GM10248 (cell line): ENCODE measurements at places on chromosomes 16 and 17.

DNA sequence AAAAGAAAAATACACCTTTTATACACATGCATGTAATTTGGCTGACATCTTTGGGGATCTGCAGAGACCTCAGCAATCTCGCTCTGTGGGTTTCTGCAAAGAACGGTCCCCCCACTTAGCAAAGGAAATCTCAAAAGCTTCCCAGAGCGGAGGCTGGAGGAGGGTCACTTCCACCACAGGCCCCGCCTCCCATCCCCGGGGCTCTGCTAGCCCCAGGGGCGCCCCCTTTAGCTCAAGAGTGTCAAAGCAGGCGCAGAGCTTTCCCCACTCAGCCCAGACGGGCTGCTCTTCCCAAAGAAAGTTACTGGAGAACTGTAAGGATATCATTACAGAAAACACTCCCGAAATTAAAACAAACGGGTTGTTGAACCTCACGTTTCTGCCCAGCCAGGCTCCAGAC lies 11.4 kb downstream of the SLC13A5 start:
- DNase-seq, result peak; percentile 78

DNA sequence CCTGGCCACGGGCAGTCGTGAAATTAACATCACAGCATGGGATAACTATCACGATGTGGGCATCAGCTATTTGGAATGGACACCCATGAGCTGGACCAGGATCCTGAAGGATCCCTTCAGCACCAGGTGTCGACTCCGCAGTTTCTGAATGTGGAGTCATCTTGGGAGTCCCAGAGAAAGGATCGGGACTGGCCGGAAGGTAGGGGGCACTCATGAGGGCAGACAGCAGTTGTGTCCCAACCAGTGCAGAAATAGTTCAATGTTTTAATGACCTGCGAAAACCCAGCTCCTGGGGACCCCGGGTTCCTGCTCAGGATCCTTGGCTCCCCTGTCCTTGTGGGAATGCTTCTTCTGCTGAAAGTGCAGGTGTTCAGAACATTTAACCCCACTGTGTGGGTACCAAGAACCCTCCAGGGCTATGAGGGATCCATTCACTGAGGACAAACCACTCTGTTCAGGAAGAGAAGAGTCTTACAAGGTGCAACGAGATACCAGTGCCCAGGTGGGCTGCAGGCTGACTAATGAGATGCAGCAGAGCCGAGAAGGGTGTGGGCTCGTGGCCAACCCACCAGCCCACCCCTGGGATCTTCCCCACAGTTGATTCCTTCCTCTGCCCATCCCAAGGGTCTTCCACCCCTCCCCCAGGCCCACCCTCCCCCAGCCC lies 154.8 kb downstream of the SALL1 start:
- DNase-seq, result no peak

- DNase-seq, result no peak
These were observed 74.8 kb upstream of the SALL1 start for GRCh38 chr16:51225878-51226277.

GRCh38 chr17:43573579-43574321 lies 27.6 kb upstream of the ETV4 start:
- no peak for DNase-seq

DNA sequence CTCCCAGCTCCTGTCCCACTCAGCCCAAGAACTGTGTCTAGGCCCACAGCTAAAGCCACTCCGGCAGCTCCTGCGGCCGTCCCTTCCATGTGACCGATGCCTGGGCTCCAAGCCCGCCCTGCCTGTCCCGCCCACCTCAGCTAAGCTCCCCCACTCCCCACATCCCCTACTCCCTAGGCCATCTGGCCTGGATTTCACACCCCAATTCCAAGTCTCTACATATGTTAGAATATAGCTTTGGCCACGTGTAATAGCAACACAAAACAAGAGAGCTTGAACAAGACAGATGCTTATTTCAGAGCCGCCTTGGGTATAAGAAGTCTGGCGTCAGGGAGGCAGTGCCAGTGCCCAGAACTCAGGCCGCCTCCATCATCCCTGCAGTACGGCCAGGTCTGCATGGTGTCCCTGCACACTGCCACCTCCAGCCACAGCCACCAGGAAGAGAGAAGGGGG lies 30.0 kb upstream of the USP22 start:
- DNase-seq, result no peak

DNA sequence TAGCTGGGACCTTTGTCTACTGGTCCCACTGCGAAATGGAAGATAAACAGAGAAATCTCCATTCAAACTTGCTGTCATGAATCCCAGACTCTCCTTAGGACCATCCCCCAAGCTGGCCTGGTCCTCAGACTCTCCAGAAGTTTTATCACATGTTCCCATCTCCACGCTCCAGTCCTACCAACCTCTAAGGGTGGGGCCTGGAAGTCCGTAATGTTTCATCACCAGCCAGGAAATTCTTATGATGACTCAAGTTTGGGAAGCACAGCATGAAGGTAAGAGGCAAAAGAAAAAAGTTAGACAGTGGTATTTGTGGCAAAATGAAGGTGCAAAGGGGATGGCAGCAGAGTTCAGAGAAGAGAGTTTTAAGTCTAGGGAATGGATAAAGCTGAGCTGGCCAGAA lies 52.7 kb downstream of the ZNF18 start:
- DNase-seq, result no peak

- no peak for DNase-seq
These were observed 37.8 kb downstream of the PAFAH1B1 start for GRCh38 chr17:2631211-2631610.

DNA sequence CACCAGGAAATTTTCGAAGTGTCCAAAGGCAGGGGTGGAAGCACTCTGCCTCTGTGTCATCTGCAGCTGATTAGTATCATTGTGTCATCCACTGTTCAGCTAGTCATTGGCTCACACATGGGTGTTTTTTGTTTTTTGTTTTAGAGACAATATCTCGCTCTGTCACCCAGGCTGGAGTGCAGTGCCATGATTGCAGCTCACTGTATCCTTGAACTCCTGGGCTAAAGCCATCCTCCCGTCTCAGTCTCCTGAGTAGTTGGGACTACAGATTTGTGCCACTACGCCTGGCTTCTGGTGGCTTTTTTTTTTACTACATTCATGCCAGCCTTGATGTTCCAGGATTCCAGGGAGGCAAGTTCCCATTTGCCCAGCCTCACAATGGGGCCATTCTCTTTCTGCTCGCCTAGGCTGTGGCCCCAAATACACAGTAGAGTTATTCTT lies 32.5 kb upstream of the MYO18A start:
- no peak for DNase-seq

DNA sequence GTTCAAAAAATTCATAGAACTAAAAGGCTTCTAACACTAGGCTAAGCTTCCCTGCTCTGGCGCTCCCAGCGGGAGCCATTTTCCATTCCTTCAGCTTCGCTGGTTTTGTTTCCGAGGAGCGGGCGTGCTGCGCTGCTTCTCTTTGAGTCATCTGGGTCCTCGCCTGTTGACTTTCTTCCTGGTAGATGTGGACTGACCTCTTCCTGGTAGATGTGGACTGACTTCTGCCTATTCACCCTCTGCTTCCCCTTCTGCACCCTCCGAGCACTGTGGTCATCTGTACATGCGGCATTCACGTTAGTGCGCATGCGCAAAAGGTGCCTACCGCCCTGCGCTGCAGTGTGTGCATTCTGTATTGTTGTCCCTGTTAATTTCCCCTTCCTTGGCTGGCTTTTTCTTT lies 40.8 kb upstream of the SEC14L1 start:
- DNase-seq, result no peak

- no peak for DNase-seq
These were observed 7.3 kb upstream of the ALOX15 start for GRCh38 chr17:4648741-4649140.

- no peak for DNase-seq
These were observed 65.4 kb upstream of the CLEC18A start for GRCh38 chr16:69885722-69886121.

DNA sequence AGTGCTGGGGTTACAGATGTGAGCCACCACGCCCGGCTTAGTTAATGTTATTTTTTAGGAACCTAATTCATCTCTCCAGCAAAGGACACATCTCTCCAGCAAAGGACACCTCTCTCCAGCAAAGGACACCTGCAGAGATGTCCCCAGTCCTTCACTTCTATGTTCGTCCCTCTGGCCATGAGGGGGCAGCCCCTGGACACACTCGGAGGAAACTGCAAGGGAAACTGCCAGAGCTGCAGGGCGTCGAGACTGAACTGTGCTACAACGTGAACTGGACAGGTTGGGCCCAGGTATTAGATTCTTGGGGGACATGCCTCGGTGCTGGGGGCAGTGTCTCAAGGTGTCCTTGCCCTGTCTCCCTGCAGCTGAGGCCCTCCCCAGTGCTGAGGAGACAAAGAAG lies 4.7 kb downstream of the PFAS start:
- no peak for DNase-seq

GRCh38 chr17:77686903-77687302 lies 271.6 kb upstream of the TNRC6C start:
- no peak for DNase-seq

DNA sequence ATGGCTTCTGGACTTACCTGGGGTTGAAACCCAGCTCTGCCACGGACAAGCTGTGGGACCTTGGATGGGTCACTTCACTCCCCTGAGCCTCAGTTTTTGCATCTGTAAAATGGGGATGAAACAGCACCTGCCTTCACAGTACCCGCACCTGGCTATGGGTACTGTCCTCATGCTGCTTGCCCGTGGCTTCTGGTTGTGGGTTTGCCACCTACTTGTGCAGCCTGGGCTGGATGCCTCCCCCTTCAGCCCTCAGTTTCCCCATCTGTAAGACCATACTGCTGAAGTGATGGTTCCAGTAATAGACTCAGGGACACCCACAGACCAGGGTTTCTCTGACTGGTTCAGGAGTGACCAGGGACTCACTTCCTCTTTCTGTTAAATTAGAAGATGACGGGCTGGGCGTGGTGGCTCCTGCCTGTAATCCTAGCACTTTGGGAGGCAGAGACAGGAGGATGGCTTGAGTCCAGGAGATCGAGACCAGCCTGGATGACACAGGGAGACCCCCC lies 9.4 kb downstream of the GLIS2 start:
- DNase-seq, result peak; percentile 72

DNA sequence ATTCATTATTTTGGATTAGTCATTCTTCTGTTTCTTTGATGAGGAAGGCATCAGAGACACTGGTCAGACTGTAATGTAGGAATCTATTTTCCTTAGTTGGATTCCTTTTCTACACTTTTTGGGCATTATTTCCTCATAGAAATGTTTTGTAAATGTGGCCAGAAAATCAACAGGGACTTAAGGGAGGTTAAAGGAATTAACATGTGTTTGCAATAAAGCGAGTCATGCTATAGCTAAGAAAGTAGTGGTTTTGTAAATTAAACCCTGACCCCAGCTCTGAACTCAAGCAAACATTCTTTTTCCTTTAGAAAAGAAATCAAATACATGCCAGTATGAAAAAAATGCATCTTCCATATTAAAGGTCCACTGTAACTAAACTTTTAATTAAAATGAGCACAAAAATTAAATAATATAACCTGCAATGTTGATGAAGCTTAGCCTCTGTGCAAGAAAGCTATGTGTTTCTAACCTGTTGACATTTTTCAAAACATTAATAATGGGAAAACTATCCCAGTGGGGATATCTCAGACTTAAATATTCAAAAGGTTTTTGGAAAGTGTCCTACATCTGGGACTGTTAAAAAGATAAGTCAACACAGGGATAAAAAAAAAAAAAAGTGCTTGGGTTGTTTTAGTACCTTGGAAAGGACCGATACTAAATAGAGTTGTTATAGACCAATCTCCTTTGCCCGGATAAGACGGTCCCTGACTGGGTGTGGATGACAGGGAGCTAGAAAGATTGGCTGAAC lies 428.0 kb downstream of the CA10 start:
- DNase-seq, result no peak

DNA sequence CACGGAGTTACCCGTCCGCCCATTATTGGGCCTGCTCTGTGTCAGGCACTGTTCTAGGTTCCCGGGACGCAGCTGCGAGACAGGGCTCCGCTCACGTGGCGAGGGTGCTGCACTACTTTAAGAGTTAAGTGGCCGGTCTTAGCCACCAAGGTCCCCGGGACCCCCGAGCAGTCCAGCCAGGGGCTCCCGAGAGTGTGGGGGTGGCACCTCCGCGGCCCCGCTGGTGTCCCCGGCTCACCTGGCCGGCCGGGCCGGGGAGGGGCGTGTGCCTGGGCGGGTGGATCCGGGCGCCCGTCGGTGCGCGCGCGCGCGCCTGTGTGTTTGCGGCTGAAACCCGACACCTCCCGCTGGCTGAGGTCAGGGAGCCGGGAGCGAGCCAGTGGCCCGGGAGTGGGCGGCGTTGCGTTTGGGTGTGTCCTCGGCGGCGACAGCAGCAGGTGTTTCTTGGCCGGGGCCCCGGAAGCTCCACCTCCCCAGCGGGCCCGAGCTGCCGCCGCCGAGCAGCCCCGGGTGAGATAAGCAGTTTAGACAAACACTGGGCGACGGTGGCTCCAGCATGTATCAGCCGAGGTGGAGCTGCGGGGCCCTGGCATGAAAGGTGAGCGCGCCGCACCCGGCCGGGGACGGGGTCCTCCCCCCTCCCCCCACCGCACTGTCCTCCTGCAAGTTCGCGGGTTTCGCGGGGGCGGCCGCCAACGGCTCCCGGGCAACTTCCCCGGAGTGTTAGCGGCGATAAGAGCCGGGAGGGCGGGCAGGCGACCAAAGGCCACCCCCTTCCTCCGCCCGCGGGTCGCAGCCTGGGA lies at the start of gene GSE1:
GSE1 (plus strand) TSS at position 522 of the 803 bp plus-strand sequence; CDS start at position 592, 70 bp downstream.
- peak; percentile 93 for DNase-seq

- DNase-seq, result no peak
These were observed 90.5 kb downstream of the PRKCA start for GRCh38 chr17:66392783-66393437.

DNA sequence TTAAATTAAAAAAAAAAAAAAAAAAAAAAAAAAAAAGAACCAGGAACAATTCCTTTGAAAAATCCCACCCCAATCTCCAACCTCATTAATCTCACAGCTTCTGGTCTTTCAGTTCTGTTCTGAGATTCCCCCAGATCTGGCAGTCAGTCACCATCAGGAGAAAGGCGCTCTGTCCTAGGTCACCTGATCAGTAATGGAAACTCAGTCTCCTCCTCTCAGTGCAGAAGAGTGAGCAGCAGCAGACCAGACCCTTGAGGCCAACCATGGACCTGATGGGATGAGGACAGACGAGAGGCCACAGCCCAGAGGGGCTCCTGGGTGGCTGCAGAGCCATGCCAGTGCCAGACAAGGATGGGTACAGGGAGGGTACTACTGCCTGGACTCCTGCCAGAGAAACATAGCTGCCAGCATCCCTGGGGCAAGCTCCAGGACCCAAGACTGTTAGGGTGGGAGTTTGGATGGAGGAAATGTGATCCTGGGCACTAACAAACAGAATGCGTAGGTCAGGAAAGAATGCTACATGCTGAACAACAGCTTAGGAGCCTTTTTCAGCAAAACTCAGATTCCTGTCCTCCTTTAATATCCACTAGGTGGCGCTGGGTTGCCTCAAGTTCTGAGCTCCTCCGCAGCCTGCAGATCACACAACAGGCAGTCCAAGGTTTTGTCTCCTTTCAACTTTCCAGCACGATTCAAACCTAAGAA lies 28.7 kb downstream of the MPG start:
- peak; percentile 83 for DNase-seq

- DNase-seq, result peak; percentile 74
These were observed 2.6 kb upstream of the GRIN2C start for GRCh38 chr17:74862108-74862901.

DNA sequence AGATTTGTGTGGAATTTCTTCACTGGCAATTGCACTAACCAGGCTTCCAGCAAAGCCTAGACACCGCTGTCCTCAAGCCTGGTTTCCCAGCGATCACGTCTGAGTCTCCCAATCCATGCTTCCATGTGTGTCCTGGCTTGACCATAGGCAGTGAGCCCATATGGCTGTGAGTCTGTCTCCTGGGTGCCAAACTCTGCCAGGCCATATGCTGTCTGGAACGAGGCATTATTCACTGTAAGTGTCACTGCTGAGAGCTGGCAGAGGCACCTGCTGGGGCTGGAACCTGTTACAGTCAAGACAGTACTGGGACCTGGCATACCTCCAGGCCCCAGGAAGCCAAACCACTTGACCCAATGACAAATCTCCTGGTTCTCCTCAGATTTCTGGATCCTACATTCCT lies 60.4 kb downstream of the HS3ST2 start:
- DNase-seq, result no peak
